NCI-H2081 (cell line): ENCODE measurements at places on chromosomes 11 and 22.

- DNase-seq: peak; percentile 44
These were observed 208.8 kb downstream of the TBC1D22A start for GRCh38 chr22:46971099-46971763.

- DNase-seq: peak; percentile 79
These were observed 1.1 kb upstream of the GNB1L start for GRCh38 chr22:19855504-19856409.

DNA sequence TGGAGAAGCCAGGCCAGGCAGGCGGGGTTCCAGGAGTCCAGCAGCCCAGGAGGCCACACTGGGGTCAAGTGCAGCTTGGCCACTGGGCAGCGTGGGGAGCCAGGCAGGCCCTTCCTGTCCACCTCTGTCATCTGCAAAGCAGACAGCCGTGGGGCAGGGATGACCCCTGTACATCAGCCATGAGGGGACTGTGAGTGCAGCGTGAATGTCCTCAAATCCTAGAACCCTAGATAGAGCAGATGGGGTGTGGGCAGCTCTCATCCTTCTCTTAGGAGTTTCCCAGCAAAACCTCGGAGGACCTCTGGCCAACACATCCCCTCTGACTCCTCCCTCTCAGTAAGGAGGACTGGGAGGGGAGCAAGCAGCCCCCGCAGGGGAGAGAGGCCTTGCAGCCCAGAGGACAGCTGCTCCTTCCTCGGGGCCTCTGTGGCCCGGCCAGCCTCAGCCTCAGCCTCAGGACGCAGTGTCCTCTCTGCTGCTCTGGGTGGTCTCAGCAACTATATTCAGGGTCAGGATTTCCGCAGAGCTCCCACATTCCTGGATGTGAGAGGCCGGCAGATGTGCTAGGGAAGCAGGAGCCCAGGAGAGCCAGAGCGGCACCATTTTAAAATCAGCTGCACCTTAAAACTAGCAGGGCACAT is 820.5 kb downstream of the BRD1 start:
- no peak for DNase-seq

- no peak for DNase-seq
These were observed 727.4 kb downstream of the ETS1 start for GRCh38 chr11:127859941-127860354.

- DNase-seq: peak; percentile 18
These were observed 15.2 kb downstream of the SCARF2 start for GRCh38 chr22:20422271-20423007.

GRCh38 chr11:804599-804964 is 449 bp downstream of the PIDD1 start:
- DNase-seq: no peak

DNA sequence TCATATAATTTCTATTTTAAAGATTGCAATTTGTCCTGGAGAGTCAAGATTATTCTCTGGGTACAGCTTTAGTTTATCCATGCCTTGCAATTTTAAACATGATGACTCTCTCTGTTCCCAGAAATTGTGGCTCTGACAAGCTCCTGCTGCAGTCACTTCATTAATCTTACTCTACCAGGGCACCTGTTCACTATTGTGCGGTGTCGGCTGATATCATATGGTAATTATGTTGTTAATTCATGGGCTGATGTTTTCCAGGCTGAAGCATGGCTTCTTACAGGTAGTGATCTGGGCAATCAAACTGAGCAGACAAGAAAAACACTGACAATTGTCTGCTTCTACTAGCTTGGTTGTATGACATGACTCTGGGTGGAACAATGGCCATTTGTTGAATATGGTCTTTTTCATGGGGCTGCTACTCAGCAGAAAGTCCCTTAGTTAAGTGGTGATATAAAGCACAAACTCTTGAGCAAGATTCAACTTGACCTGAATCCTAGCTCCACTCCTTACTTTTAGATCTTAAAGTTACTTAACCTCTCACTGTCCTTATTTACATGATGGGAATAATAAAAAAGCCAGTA is 230.7 kb downstream of the FAT3 start:
- peak; percentile 6 for DNase-seq

DNA sequence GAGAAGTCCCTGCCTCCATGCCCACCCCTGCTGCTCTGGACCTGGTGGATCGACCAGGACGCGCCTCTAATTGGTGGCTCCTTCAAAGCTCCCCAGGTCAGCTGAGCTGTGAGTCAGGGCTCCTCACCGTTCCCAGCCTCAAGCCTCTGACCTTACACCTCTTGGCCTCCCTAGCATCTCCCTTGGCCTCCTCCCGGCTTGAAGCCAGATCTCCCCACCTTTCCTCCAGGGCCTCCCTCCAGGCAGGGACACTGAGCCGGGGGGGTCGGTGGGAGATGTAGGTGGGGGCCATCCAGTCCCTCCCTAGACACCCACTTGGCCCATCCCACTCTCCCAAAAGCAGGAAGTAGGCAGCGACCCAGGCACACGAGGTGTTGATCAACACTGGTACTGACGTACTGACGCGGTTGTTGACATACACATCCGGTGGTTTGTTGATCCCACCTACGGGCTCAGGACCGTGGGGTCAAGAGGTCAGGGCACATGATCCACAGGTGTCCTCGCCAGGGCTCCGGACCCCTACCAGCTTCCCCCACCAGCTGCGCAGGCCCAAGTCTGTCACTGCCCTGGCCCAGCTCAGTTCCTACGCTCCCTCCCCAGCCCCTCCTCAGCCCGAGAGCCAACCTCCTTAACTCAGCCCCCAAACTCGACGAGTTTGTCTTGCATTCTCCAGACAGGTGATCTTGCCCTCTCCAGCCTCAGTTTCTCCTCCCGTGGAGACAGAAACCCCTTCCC is 802 bp downstream of the ATG2A start:
- peak; percentile 23 for DNase-seq

DNA sequence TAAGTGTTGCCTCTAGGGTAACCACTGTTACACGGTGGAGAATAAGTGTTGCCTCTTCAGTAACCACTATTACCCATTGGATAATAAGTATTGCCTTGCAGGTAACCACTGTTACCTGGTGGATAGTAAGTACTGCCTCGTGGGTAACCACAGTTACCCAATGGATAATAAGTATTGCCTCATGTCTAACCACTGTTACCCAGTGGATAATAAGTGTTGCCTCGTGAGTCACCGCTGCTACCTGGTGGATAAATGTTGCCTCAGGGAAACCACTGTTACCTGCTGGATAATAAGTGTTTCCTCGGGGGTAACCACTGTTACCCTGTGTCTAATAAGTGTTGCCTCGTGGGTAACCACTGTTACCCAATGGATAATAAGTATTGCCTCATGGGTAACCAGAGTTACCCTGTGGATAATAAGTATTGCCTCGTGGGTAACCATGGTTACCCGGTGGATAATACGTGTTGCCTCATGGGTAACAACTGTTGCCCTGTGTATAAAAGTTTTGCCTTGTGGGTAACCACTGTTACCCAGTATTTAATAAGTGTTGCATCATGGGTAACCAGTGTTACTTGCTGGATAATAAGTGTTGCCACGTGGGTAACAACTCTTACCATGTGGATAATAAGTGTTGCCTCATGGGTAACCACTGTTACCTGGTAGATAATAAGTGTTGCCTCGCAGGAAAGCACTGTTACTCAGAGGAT is 12.3 kb upstream of the NXPE4 start:
- DNase-seq: no peak

GRCh38 chr11:42713753-42714152 is 598.0 kb upstream of the API5 start:
- no peak for DNase-seq

DNA sequence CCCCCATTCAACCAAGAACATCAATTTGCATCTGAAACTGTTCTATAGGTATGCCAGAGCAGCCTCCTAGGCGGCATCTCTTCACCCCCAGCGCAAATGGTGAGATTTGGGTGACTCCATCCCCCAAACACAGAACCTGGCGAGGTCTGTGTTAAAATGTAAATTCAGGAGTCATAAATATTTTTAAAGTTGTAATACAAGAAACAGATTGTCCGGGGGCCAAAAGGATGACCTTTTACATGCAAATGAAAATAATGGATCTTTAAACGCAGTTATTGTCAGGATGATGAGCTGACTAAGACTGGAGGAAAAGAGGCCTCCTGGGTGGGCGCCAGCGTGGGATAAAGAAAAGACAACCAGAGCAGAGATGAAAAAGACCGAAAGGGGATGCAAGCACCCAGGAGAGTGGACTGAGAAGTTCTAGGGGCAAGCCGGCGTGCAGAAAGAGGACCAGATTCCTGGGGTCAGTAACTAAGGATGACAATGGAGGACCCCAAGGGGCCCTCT is 16.0 kb upstream of the ADA2 start:
- no peak for DNase-seq

DNA sequence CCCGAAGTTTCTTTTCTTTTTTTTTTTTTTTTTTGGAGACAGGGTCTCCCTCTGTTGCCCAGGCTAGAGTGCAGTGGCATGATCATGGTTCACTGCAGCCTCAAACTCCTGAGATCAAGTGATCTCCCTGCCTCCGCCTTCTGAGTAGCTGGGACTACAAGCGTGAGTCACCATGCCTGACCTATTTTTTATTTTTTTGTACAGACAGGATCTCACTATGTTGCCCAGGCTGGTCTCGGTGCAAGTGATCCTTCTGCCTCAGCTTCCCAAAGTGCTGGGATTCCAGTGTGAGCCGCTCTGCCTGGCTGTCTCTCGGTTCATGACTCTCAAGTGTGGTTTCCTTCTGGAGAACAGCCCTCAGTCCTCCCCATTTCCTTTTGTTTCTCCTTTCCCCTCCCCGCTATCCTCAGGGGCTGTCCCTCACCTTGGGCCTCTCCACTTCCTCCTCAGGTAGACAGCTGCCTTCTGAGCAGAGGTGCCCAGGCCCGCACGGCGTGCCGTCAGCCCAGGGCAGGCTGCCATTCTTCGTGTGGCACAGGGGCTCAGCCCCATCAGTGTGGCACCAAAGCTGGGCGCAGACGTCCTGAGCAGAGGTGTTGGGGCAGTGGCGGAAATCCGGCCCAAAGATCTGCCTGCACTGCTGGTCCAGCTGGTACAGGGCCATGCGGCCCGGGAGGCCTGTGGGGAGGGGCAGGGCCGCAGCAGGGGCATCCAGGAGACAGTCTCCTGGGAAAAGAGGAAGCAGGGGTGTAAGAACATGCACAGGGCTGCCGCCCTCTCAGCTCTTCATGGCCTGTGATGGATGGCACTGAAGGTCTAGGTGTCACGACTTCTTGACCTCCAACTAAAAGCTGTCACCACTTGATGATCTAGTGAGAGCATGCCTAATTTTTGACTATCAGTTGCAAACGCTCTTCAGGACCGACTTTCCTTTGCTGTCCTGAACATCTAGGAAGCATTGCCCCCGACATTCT is 14.0 kb downstream of the ADAMTS8 start:
- no peak for DNase-seq

DNA sequence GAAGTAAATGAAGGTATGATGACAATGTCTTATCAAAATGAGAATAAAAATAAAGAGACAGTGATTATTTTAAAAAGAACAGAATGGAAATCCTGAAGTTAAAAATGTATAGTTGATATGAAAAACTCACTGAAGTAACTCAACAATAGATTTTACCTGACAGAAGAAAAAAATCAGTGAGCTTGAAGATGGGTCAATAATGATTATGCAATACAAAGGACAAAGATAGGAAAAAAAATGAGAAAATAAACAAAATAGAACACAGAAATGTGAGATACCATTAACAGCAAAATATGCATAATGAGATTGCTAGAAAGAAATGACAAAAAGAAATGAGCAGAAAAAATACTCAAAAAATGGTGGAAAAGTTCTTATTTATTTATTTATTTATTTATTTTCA is 19.1 kb upstream of the APLNR start:
- DNase-seq: no peak

DNA sequence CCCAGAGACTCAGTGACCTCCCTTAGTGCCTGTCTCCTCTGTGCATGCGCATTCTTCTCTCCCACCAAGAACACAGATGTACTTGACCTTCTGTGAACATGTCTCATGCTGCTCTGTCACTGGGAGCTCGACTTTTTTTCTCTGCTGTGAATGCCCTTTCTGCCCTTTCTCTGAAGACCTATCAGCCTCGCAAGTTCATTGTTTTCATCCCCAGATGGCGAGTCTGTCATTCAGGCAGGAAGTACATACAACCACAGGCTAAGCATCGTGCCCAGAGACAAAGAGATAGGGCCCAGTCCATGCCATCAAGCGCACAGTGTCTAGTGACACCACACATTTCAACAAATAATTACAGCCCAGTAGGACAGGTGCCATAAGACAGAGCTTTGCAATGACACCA is 50.4 kb upstream of the RAB1B start:
- DNase-seq: no peak

DNA sequence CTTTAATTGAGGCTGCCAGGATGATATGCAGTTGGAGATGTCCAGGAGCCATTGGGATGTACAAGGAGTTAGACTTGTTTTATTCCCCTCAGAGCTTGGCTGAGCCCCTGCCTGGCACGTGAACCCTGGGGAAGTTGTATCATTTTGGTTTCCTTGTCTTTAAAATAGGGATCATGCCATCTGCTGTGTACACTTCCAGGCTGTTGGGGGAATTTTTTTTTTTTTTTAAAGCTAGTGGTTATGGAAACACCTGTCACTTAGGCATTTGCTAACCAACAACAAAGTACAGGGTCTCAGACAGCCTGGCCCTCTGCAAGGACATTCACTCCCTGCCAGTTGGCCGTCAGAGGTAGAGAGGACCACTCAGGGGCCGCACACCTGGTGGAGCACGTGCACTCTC is 8.5 kb upstream of the RAB1B start:
- DNase-seq: no peak

DNA sequence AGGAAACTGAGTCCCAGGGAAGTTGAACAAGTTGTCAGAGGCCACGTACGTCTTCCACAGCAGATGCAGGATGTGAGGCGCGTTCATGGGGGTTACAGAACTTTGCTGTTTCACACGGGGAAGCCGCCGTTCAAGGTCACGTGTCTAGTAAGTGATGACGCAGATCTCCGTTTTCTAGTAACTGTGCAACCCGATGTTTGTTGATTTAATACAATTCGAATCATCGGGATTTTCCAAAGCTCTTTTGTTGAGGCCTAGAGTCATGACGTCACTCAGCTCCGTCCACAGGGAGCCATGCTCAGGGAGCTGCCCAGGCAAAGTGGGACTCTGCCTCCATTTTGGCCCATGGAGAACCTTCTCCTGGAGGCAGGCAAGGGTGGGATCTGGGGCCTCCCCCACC is 1121.8 kb downstream of the TBC1D22A start:
- no peak for DNase-seq
